Body of pancreas (tissue), 4 donors: ENCODE measurements at places on chromosomes 2 and 18. TPM values are rescaled to one million over a fixed set of nuclear protein-coding genes. Genes with fewer than 3 reads are reported as not detected.

SPAG16 gene
- 15.5 TPM for total RNA-seq

IRS1 gene
- total RNA-seq = 9.6 TPM

DNA sequence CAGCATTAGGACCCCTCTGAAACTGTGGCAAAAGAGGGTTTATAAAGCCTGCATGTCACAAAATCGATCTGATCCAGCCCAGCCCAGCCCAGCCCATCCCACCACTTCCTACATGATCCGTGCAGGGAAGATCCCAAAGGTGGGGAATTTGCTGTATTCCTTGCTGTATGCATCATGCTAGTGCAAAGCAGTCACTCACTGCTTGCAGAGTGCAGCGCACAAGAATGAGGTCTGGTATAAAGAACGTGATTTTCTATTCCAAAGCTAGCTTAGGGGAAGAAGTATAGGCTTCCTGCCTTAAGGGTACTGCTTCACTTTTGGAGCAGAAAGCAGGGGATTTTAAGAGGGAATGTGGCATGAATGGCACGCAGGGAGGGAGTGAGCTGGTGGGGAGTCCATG lies 18.9 kb upstream of the SERPINB11 start:
- H3K4me1 ChIP-seq = peaks cover 19% of the 10 kb centered on the region
- no peak overlapping the region for H3K27ac ChIP-seq
- H3K36me3 ChIP-seq = no peaks in the 10 kb centered on the region
- no peaks in the 10 kb centered on the region for H3K27me3 ChIP-seq
- H3K4me3 ChIP-seq = no peak overlapping the region

GRCh38 chr2:219327719-219328118 lies 4.8 kb downstream of the RESP18 start:
- no peaks in the 10 kb centered on the region for H3K27me3 ChIP-seq
- H3K36me3 ChIP-seq = no peaks in the 10 kb centered on the region
- H3K4me3 ChIP-seq = no peak overlapping the region
- no peak overlapping the region for H3K27ac ChIP-seq
- peak; percentile 9 for DNase-seq
- H3K4me1 ChIP-seq = no peaks in the 10 kb centered on the region

GRCh38 chr2:126908721-126909177 lies 10.1 kb downstream of the TEX51 start:
- H3K36me3 ChIP-seq = no peaks in the 10 kb centered on the region
- no peak overlapping the region for H3K4me3 ChIP-seq
- H3K27ac ChIP-seq = no peak overlapping the region
- DNase-seq = no peak

DNA sequence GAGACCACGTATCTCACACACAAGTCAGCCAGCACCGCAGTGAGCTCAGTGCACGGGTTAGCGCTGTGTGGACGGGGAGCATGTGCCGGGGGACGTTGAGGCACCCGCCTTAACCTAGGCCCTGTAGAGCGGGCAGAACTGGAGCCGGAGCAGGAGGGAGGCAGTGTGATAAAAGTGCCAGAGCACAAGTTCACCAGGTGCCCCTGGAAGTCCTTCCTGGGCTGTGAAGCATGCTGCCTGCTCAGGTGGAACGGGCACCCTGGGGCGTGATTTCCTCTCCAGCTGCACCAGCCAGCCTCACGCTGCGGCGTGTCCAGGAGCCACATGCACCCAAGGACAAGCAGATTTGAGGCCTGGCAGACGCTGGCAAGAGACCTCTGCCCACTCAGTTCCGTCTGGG lies 50.3 kb downstream of the ITGB1BP1 start:
- no peak for DNase-seq
- H3K36me3 ChIP-seq = no peaks in the 10 kb centered on the region
- H3K4me1 ChIP-seq = no peaks in the 10 kb centered on the region

DNA sequence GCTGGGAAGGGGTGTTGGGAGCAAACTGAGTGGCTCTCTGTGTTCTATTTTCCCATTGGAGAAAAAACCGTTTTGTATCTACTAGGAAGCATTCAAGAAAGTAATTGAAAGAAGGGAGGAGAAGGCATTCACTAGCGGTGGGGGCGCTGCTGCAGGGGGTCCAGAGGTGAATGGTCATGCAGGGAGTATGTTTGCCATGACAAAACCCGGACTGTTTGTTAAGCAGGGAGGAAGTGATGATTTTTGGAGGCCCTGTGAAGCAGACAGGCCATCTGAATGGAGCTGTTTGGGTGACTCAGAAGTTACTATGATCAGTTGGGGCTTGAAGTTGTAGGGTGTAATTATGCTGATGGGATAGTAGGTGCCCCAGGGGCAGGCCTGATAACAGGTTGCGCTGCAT lies 7.0 kb downstream of the TAF4B start:
- no peaks in the 10 kb centered on the region for H3K36me3 ChIP-seq
- DNase-seq = no peak
- H3K4me1 ChIP-seq = no peaks in the 10 kb centered on the region
- no peaks in the 10 kb centered on the region for H3K27me3 ChIP-seq
- no peak overlapping the region for H3K27ac ChIP-seq
- no peak overlapping the region for H3K4me3 ChIP-seq

GRCh38 chr2:21599417-21599816 lies 475.6 kb downstream of the TDRD15 start:
- no peak overlapping the region for H3K4me3 ChIP-seq
- peaks cover 11% of the 10 kb centered on the region for H3K4me1 ChIP-seq
- no peaks in the 10 kb centered on the region for H3K27me3 ChIP-seq
- no peak for DNase-seq
- no peaks in the 10 kb centered on the region for H3K36me3 ChIP-seq

DNA sequence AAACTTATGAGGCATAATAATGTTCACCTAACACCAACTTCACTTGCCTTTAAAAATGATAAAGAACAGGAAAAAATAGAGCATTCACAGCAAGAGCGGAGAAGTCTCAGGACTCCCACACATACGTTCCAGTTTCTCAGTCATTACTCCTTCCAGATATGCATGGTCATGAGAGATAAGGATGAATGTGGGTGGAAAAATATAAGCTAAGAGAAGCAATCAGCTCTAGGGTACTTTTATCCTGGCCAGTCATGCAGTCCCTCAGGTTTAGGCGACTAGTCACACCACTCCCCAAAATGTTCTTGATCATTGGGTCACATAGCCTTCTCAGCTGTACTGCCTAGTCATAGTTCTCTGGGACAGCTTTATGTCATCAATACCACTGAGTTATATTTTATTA lies 29.2 kb upstream of the CCDC178 start:
- no peak for DNase-seq
- H3K4me3 ChIP-seq = no peak overlapping the region
- H3K4me1 ChIP-seq = no peaks in the 10 kb centered on the region
- H3K27ac ChIP-seq = no peak overlapping the region
- no peaks in the 10 kb centered on the region for H3K27me3 ChIP-seq

DNA sequence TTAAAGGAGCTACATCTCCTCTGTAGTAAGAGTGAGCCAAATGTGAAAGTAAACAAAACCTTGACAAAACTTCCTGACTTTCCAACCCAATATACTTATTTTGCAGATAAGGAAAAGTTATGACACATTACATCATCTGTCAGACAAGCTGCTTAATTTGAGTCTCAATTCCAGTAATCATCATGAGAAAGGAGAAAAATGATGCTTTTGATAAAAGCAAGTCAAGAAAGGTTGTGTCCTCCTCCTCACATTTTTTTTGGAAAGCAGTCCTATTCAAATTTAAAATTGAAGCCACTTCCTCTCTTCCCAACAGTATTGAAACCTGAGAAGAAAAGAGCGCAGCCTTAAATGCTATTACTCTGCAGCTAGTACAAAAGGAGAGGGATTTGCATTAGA lies 519.6 kb downstream of the LRP1B start:
- no peak overlapping the region for H3K27ac ChIP-seq
- H3K27me3 ChIP-seq = no peaks in the 10 kb centered on the region
- H3K36me3 ChIP-seq = no peaks in the 10 kb centered on the region
- no peaks in the 10 kb centered on the region for H3K4me1 ChIP-seq
